ENCODE measurements at places on chromosomes 7 and 10.

DNA sequence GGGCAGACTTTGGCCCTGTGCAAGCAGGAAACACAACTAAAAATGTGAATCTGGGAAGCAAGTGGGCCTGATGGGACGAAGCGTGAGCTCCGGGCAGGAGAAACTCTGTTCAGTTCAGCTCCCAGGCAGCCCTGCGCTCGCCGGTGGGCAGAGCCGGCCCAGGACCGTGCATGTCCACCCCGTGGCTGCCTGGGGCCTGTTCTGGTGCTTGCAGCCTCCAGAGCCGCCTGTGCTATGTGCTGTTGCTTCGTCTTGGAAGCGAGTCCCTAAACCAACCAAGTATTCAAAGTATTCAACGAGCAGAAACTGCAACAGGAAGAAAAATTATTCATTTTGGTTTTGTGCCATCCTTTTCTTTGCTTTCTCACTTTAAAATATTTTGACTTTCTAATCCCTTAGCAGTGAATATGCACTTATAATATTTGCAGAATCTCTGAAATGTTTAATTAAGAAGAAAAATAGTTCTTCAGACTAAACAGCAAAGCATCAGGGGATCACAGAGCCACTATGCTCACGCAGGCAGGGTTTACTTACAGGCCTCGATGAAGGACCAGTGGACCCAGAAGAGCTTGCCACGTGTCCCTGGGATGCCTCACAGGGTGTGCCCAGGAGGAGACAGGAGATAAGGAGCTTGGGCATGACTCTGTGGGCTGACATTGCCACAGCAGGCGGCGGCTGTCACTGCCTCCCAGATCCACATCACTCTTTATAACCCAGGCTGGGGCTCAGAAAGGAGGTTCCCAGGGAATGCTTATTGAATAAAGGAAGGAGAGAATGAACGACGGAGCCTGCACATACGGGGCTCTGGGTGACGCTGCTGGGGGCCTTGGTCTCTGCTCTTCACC lies 45.6 kb downstream of the VIPR2 start:
- DNase-seq: no peak

DNA sequence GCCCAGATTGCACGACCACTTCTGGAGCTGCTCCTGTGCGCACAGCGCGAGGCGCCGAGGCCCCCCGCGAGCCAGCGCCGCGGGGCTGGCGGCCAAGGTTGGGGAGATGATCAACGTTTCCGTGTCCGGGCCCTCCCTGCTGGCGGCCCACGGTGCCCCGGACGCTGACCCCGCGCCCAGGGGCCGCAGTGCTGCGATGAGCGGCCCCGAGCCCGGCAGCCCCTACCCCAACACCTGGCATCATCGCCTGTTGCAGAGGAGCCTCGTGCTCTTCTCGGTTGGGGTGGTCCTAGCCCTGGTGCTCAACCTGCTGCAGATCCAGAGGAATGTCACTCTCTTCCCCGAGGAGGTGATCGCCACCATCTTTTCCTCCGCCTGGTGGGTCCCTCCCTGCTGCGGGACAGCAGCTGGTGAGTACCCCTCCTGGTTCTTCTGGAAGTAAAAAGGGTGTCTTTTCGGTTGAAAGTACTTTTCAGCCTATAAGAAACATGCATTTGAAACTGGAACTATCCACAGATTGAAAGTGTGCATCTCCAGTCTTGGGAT lies 683 bp downstream of the INSIG1 start:
- DNase-seq: no peak

- no peak for DNase-seq
Measured at GRCh38 chr10:84158061-84158460, 15.5 kb upstream of the GPR15LG start.

DNA sequence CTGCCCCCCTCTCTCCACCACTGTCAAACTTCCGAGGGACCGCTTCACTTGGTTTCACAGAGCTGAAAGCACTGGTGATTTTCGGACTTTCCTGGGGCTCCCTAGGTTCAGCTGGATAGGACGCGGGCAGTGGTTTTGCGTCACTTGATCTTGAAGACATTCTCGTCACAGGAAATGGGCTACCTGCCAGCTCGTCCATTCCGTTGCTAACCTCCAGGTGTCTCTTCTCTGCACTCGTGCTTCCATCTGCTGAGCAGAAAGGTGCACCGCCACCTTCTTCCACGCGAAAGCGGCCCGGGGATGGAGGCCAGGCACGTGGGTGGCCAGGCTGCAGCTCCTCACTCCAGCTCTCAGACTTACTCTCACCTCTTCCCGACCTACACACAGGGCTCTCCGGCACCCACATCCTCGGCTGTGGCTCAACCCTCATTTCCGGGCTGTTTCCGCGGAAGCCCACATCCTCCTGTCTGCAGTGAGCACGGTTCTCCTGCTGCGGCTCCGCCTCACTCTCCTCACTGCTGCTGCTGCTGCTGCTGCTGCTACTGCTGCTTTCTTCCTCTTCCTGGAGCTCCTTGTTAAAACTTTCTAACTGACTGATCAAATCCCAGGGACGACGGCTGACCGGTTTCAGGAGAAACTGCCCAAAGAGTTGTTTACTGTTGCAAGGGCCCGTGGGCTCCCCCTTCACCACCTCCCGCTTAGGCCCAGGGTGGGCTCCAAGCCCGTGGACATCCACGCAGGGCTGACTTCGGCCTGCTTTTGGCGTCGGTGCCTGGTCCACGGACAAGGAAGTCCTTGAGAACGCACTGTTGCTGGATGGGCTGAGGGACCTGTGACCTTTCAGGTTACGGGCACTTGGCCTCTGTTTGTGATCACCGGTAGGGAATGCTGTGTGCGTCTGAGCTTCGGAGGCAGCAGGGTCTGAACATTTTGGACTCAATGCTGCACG lies 32.1 kb downstream of the JCAD start:
- no peak for DNase-seq

GRCh38 chr10:132276706-132277105 lies 31.0 kb downstream of the STK32C start:
- no peak for DNase-seq

DNA sequence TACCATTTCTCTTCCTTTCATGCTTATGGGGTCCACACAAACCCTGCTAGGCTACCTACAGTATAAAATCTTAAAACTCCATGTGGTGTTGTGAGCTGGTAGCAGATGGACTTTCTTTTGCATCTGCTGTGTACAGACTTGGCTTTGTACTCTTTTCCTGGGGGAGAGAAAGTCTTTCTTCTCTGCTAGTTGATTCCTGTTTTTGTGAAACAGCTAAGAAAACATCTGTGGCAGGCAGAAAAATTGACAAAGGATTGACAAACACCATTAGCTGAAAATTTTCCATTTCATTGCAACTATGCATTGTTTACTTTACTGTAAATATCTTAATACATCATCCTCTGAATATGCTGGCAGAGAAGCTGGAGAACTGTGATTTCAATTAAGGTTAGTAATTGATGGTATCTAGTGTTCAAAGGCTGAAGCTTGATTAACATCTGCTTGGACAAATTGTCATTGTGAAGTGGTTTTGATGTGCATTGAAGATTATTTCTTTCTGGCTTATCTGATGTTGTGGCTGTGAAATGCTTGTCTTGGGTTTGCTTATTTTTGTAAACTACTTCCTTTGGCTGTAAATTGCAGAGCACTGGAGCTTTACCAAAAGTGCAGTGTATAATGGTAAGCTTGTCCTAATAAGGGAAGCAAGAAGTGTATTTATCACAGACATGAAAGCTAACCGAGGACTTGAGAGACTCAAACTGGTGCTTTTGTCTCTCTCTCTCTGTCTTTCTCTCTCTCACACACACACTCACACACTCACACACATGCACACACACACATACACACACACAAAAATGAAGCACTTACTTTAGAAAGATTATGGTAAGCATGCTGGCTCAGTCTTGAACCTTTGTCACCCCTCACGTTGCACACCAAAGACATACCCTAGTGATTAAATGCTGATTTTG lies at the start of gene FOXP2:
Gene FOXP2 (plus strand): TSS at position 660 of the 908 bp plus-strand sequence. CDS start 11,697 bp downstream, outside the sequence.
- DNase-seq: peak; percentile 87

DNA sequence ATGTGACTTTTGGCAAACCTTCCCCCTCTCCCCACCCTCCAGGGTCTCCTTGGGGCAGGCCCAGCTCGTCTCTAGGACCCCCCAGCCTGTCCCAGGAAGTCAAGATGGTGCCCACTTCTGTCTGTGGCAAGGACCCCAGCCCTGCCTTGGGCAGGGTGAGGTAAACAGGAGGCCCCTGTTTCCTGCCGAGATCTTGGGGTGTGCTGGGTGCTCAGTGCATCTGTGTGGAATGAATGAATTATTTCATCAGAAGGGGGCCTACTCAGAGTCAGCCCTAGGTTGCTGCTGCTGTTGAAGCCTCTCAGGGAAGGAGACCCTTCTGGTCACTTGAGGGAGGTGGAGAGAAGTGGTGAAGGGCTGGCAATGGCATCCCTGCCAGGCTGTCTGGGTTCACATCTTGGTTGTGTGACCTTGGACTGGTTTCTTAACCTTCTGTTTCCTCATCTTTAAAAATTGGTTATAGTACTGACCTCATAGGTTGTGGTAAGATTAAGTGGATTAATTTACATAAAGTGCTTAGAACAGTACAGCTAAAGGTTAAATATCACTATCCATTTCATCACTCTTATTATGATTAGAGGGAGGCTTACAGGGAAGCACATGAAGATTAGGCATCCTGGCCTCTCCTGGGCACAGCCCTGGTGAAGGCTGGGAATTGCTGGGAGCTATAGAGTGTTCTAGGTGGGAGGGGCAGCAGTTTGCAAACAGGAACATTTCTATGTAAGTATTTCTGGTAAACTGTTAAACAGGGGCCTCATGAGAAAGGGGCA lies 67.7 kb downstream of the ZMIZ1 start:
- DNase-seq: no peak

DNA sequence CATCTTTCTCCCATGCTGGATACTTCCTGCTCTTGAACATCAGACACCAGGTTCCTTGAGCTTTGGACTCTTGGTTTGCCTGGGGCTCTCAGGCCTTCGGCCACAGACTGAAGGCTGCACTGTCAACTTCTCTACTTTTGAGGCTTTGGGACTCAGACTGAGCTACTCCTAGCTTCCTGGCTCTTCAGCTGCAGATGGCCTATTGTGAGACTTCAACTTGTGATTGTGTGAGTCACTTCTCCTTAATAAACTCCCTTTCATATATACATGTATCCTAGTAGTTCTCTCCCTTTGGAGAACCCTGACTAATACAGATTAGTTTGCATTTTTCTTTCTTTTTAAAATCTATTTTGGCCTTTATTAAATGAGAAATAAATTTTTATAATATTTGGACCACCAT lies 276.2 kb upstream of the SEMA3C start:
- no peak for DNase-seq

DNA sequence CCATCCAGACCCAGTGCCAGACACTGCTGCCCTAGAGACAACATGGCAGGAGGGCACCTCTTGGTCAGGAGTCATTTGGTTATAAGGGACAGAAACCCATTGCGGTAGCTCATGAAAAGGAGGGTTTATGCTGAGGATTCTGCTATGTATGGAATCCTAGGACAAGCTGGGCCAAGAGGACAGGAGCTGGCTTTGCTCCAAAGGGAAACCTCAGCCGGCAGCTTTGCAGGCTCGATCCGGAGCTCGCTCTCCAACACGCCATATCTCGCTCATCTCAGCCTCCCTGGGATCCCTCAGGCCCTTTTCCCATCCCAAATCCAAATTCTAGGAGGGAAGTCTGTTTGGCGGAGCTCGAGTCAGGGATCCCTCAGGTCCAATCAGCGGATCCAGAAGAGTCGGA lies 345.7 kb downstream of the GLRX3 start:
- DNase-seq: no peak

DNA sequence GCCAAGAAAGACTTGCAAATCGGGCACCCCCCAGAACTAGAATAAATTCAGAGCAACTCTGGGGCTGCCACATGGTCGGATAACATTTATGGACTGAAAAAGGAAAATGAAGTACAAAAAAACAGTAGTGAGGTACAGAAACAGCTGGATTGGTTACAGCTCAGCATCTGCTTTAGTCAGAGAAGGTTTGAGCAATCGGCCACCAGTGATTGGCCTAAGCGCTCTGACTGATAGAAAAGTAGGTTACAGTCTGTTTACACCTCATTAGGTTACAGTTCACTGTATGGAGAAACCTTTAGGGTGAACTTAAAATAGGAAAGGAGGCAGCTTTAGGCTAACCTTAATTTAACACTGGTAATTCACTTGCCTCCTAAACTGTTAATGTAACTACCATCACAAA lies 102.0 kb upstream of the DKK1 start:
- DNase-seq: no peak

- no peak for DNase-seq
Measured at GRCh38 chr7:156554488-156554887, 86.1 kb upstream of the RNF32 start.

- no peak for DNase-seq
Measured at GRCh38 chr7:2462731-2463130, 13.5 kb downstream of the GRIFIN start.

DNA sequence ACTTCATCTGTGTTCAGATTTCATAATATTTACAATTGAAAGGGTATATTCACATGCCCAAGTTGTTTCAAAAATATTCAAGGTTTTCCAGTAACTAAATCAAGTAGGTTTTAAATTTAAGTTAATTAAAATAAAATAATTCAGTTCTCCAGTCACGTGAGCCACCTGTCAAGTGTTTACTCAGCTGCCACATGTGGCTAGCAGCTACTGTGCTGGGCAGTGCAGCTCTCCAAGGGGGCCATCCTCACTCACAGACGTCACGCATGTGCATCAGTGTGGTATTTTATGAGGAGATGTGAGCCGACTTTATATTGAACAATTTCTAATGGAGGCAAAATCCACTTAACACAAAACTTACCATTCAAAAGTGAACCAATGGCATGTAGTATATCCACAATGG lies 69.7 kb upstream of the CAMK2B start:
- DNase-seq: no peak

GRCh38 chr7:115864082-115864481 lies 166.5 kb downstream of the TFEC start:
- no peak for DNase-seq

DNA sequence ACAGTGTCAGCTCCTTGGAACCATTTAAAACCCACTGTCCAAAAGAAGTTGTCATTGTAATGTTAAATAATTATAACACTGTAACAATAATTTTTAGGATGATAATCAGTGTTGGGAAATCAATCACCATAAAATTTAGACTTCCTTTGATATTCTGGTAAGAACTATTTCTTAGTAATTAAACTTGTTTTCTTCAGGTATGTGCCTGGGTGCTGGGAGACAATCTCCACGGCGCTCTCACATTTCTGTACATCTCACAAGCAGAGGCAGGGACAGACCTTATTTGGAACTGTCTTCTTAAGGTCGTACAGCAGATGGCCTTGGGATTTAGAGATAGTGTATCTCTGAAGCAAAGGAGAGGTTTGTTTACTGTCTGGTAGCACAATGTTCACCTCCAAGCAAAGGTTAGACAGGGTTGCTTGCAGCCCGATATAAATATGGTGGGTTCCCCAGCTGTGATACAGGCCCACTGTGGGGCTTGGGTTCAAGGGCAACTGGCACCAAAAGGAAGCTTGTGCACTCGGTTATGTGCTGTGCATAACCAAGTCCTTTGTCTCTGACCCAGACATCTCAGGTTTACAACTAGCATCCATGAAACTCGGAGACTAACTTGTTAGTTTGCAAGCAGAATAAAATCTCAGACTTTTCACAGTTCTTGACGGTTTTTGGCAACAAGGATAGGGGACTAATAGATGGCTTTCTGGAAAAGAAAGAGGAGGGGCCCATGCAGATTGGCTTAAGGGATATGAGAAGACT lies 125.5 kb downstream of the RNF32 start:
- DNase-seq: no peak

GRCh38 chr10:79079490-79080355 lies 11.0 kb downstream of the ZMIZ1 start:
- no peak for DNase-seq

- DNase-seq: no peak
Measured at GRCh38 chr10:33533612-33534011, 199.1 kb upstream of the NRP1 start.

- no peak for DNase-seq
Measured at GRCh38 chr10:95728526-95728925, 27.4 kb upstream of the ENTPD1 start.

Measured in NCI-H1694 treated with DMSO at 0.1 percent for 48 hours (cell line).